ENCODE measurements at places on chromosomes 6 and 20.

GRCh38 chr6:31068669-31069340 is 43.6 kb downstream of the C6orf15 start:
- DNase-seq = peak; percentile 63

DNA sequence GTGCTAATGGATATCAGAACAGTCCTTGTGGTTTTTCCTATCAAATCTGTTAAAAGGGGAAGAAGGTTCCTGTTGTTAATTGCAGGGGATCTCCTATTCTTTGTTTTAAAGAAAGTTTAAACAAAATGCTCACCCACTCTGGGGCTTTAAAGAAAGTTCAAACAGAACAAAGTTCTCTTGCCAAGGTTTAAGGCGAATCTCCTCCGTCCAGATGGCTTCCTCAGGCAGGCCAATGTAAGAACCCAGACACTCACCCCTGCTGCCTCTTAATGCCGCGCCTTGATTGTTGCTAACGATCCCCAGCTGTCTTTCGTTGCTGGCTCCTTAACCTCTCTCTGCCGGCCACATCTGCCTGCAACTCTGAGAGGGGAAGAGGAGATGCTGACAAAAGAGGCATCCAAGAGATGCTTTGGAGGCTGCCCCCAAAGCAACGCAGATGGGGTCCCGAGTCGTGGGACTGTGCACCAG is 235.0 kb upstream of the PRDM1 start:
- no peak for DNase-seq

- DNase-seq = no peak
Observed at GRCh38 chr20:63861981-63862901, 943 bp downstream of the ABHD16B start.

DNA sequence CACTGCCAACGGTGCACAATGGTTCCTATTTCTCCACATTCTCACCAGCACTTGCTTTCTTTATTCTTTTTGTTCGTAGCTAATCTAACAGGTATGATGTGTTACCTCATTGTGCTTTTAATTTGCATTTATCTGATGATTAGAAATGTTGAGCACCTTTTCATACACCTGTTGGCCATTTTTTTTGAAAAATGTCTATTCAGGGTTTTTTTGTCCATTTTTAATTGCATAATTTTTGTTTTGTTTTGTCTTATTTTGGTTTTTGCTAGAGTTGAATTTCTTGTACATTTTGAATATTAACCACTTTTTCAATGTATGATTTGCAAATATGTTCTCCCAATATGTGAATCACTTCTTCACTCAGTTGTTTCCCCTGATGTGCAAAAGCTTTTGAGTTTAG is 150.6 kb downstream of the TENT5A start:
- no peak for DNase-seq

GRCh38 chr6:116136933-116137340 is 11.0 kb upstream of the COL10A1 start:
- DNase-seq = no peak

- no peak for DNase-seq
Observed at GRCh38 chr6:45075246-45075645, 252.9 kb upstream of the RUNX2 start.

- no peak for DNase-seq
Observed at GRCh38 chr6:38973178-38974057, 75.2 kb upstream of the GLP1R start.

DNA sequence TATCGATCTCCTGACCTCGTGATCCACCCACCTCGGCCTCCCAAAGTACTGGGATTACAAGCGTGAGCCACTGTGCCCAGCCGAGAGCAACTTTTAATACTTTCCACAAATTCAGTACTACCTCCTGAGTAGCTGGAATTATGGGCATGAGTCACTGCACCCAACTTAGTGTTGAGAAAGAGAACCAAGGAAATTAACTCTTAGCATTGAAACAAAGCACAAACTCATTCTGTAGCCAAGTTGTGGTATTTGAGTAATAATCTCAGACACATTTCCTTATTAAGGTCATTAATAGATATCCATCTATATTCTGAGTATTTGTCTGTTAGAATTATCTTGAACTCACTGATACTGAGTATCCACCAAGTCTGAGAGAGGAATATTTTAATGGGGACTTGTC is 14.3 kb upstream of the ELOVL2 start:
- DNase-seq = no peak

- no peak for DNase-seq
Observed at GRCh38 chr6:72699159-72699558, 77.3 kb downstream of the KCNQ5 start.

- DNase-seq = no peak
Observed at GRCh38 chr20:14914633-14915032, 577.2 kb upstream of the FLRT3 start.

DNA sequence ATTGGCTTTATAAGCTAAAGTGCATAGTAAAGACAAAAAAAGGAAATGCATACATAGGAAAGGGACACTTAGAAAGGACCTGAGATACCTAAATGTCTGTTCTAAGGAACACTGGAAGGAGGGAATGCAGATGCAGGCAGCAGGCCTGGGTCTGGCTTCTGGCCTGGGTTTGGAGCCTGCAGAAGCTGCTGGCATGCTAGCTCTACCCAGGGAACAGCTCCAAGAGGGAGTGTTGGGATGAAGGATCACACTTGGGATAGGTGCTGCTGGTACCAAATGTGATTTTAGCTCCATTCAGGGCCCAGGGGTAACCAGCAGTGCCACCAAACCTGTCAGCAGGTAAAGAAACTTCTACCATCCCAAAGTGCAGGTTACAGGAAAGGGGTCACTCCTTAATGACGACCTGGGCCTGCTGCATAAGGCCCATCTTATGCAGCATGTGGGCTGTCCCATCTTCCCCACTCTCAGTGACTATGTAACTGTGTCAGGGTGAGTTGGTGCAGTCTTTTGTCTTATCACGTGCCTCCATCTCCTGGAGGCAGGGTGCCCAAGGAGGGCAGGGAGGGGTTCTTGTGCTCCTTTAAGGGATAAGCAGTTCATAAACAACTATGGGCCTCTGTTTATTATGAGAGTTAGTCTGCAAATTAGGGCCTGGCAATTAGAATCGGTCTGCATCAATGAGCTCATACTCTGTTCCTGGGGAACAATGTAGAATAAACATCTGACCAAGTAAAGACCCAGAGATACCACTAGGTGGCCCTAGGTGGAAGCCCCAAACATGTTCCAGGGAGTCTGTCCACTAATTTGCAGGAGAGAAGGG is 26.9 kb downstream of the DDX27 start:
- no peak for DNase-seq

GRCh38 chr6:16130932-16131387 is 2.1 kb downstream of the MYLIP start:
- peak; percentile 6 for DNase-seq

- DNase-seq = no peak
Observed at GRCh38 chr20:21077809-21078345, 28.3 kb downstream of the LINC00237 start.

DNA sequence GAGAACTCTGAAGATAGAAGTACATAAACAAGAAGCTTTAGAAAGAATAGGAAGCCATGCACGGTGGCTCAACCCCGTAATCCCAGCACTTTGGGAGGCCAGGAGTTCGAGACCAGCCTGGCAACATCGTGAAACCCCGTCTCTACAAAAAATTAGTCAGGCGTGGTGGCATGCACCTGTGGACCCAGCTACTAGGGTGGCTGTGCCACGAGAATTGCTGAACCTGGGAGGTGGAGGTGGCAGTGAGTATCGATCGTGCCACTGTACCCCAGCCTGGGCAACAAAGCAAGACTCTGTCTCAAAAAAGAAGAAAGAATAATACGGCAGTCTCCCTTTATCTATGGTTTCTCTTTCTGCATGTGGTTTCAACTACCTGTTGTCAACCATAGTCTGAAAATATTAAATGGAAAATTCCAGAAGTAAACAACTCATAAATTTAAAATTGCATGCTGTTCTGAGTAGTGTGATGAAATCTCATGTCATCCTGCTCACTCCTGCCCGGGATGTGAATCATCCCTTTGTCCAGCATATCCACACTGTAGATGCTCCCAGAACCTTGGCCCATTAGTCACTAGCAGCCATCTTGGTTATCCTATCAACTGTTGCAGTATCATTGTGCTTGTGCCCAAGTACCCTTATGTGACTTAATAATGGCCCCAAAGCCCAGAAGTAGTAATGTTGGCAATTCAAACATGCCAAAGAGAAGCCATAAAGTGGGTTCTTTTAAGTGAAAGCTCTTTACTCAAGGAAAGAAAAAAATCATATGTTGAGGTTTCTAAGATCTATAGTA is 22.1 kb downstream of the DEK start:
- no peak for DNase-seq

- no peak for DNase-seq
Observed at GRCh38 chr20:39773380-39774000, 811.3 kb downstream of the DHX35 start.

Data from CD4-positive, alpha-beta T cell (primary cell).